ENCODE measurements at places on chromosomes 4 and X.

GRCh38 chrX:49308604-49309269 is 5.3 kb downstream of the GAGE10 start:
- no peak for DNase-seq

DNA sequence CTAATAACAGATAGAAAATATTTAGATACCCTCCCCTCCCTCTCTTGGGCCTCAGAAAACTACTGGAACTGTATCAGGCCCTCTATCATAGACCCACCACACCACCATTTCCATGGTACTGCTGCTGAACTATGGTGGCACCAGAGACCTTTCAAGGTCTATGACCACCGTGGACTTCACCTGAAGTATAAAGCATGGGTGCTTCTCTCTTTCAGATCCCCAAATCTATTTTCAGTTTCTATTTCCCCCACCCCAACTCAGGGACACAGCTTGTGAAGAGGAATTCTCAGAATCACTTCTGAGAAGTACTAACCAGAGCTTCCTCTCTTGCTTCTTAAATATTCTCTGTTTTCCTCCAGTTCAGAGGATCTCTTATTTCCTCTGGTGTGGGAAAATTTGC is 840.8 kb upstream of the HTR2C start:
- DNase-seq, result no peak

DNA sequence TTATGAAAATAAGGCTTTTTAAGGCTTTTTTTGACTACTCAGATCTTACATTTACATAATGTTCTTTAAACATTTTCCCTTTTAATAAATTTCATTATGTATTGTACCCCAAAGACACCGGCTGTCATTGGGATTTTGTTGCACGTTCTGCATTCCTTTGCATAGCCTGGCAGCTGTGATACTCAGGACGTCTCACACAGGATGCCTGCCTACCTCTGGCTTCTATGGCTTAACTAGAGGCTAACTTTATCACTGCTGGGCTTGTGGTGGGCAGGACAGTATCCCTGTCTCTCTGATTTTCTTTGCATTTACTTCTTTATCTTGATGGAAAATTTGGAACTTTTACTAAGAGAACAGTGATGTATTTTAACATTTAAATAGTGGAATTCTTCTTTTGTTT is 147.8 kb downstream of the BMPR1B start:
- no peak for DNase-seq

DNA sequence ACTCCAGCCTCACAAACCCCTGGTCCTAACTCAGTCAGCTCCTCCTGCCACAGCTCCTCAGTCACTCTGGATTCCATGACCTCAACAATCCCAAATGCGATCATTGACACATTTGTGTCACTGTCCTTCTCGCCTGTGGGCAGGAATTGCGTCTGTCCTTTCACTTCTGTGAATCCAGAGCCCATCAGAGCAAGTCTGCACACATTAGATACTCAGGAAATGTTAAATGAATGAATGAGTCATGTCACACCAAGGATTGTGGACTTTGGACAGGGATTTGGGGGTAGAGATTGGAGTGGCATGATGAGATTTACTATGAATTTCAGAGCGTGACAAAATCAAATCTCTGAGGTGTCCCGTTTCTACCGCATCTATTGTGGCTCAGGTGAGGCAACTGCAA is 11.8 kb upstream of the CLDN24 start:
- DNase-seq, result no peak
